ENCODE measurements at places on chromosomes 2 and 18. TPM values are rescaled to one million over a fixed set of nuclear protein-coding genes. Genes with fewer than 3 reads are reported as not detected.

Gene HOXD9
- 4.4 TPM for total RNA-seq

Gene AGFG1
- 68.2 TPM for total RNA-seq

Gene EGR4
- total RNA-seq = not detected

Gene ARHGAP15
- 3.1 TPM for total RNA-seq

Gene MYO7B
- 0.49 TPM for total RNA-seq

Gene RSAD2
- total RNA-seq = 1.7 TPM

Gene TEKT4
- not detected for total RNA-seq

Gene IAH1
- 46.4 TPM for total RNA-seq

Gene CRYBA2
- not detected for total RNA-seq

Gene EVA1A
- total RNA-seq = 1.3 TPM

Gene MARCHF4
- total RNA-seq = not detected

Gene ALK
- total RNA-seq = 0.08 TPM

Gene CPS1
- 0.55 TPM for total RNA-seq

- DNase-seq = no peak
These were observed 159.7 kb upstream of the CCDC195 start for GRCh38 chr2:224875841-224876240.

- no peak for DNase-seq
These were observed 162.0 kb downstream of the RTP5 start for GRCh38 chr2:242031481-242032019.

- DNase-seq = no peak
These were observed 2.9 kb downstream of the HOXD11 start for GRCh38 chr2:176109946-176110345.

- no peak for DNase-seq
These were observed 69.0 kb downstream of the KLHL29 start for GRCh38 chr2:23453836-23454460.

DNA sequence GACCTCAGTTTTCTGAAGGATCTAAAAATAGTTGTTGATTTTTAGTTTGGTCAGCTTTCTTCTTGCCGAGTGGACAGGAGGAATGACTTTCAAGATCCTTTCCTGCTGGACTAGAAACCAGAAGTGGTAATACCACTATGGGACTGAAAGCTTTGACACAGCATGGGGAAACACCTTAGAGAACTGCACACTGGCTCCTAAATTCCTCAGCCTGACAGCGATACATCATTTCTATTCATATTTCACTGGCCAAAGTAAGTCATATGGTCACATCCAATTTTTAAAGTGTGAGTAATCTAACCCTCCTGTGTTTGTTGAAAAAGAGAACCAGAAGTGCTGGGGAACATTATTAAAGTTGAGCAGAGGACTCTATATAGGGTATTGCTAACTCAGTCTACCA is 244.7 kb upstream of the MMADHC start:
- DNase-seq = no peak

GRCh38 chr2:21333684-21334083 is 209.9 kb downstream of the TDRD15 start:
- no peak for DNase-seq

DNA sequence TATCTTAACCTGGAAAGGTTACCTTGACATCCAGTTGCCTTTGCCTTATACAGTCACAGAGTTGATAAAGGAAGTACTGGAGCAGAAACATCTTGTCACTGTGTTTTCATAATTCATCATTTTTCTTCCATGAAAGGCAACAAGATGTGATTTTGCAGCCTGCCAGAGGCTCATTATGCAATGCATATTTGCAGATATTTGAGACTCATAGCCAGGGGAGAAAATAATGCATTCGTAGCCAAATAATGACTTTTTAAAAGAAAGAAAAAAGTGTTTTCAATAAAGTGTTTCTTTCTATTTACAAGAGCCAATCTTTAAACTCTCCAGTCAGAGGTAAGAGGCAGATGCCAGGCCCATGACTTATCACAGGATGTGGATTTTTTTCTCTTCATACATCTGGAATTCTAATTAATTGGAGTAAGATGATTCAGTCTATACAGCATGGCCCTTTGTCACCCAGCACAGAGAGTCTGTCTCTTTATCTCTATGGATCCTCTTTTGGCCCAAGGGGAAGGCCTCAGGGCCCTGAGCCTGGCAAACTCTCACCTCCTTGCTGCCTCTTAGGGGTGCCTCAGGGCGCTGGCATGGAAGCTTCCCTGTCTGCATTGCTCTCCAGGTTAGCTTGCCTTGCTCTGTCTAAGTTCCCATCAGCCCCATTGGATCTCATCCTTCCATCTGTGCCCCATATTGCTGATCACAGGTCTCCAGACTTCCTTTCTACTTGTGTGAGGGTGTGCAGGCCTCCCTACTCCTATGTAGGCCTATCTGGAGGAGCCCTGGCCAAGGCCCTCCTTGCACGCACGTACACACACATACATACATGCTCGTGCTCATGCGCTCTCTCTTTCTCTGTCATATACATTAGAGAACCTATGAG is 247.7 kb downstream of the TPGS2 start:
- DNase-seq = no peak

DNA sequence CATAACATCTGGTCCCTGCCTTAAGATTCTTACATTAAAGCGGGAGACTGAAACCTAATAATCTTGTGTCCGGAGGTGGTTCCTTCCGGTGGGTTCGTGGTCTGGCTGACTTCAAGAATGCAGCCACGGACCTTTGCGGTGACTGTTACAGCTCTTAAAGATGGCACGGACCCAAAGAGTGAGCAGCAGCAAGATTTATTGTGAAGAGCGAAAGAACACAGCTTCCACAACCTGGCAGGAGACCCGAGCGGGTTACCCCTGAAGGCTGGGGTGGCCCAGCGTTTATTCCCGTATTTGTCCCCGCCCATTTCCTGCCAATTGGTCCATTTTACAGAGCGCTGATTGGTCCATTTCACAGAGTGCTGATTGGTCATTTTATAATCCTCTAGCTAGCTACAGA is 122.3 kb upstream of the SIX2 start:
- DNase-seq = no peak

- DNase-seq = no peak
These were observed 104.4 kb upstream of the TWIST2 start for GRCh38 chr2:238743243-238744065.

- DNase-seq = no peak
These were observed 91.1 kb downstream of the INHBB start for GRCh38 chr2:120436885-120437603.

DNA sequence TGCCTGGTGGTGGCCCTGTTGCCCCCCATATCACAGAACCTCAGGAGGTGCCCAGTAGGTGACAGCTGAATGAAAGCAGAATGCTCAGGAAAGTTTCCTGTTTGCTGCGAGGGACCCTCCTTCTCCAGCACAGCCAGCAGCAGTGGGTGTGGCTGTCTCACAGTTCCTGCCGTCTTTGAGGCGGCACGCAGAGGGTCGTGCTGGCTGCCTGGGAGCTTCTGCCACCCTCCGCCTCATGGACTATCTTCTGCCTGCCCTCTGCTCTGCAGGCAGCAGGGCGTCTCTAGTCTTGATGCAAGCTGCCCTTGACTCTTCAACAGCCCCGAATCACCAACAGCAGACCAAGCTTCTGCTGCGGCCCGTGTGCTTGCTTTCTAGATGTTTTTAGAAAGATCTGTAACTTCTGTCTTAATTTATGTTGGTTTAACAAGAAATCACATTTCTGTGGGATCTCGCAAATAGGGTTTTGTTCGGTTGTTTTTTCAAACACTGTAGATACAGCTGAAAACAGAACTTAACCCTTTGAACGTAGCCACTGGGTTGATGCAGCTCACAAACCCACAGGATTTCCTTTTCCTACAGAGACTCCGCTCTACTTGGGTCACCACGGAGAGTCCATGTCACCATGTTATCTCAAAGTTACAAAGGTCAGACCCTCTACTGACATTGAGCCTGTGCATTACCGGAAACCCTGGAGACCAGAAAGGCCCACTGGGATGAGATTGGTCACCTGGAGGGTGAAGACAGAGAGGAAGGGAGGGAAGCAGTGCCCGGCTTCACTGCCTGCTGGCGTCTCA is 144.9 kb downstream of the ACOXL start:
- no peak for DNase-seq

GRCh38 chr2:232882085-232882484 is 12.0 kb downstream of the SNORC start:
- no peak for DNase-seq

DNA sequence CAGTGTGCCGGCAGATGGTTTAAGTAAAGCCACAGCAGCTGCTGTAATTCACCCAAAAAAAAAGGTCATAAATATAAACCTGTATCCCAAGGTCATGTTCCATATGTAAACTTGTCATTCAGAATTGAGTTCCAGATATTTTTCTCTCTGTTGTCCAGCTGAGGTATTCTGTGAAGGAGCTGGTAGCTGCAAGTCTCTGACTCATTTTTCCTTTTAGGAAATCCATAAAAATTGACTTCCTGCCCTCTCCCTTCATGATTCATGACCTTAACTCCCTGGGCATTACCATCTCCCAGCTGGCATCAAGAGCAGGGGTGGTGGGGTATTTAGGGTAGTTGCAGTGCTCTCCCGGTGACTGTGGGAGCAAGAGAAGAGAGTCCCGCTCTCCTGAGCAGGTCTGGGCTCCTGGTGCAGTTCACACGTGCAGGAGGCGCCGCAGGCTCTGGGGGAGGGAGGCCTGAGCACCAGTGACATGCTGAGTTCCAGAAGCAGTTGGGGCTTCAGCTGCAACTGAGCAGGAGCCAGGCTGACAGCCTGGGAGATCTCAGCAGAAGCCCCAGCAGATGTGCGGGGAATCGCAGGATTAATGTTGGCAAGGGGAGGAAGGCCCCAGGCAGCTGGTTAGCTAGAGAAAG is 192.6 kb downstream of the MGAT5 start:
- no peak for DNase-seq

DNA sequence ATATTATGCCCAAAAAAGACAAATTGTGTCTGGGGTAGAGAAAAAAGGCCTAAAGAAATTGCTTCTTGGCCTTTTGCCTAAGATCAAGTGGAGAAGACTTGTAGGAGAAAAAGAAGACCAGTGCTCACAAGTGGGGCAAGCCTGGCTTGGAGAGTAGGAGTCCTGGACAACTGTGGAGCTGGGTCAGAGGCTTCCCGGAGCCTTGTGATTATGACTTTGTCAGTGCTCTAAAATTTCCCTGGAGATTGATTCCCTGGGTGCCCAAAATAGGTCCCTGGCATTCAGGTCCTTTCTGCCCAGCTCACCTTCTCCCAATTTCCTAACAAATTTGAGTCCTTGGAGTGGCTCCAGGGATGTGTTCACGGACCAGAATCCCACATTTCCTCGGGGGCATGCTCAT is 787 bp upstream of the TRIM54 start:
- no peak for DNase-seq

DNA sequence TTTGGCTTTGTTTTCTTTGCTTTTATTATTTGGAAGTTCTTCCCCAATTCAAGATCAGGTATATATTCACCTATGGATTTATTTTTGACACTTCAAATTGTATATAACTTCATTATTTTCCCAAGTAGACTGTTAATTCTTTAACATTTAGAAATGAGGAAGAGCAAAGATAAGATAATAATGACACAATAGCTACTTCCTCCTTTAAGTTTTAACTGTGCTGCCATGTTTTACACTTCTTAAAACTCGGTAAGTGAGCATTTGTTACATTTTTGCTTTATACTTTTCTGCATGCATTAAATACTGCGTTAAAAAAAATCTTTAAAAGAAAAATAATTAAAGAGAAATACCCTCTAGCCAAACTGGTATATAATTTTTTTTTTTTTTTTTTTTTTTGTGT is 32.5 kb downstream of the SLC66A3 start:
- DNase-seq = no peak

GRCh38 chr2:220574038-220574437 is 946.6 kb downstream of the SLC4A3 start:
- no peak for DNase-seq

DNA sequence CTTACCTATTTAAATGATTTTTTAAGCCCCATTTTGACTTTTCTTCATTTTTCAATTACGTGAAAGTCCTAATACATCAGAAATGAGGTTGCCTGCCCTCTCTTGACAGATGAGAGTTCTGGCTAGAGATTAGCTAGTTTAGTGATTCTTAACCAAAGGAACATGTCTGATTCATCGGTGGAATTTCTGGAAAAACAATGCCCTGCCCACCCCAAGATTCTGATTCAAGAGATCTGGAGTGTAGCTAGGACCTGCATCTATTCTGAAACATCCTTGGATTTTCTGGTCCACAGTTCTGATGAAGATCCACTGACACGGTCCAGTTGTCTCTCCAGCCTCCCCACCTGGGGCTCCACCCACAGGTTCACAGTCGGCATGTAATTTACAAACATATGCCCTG is 111.2 kb downstream of the KLF7 start:
- no peak for DNase-seq

- DNase-seq = peak; percentile 83
These were observed 175.5 kb downstream of the AGAP1 start for GRCh38 chr2:235669269-235669831.

Data from psoas muscle (tissue), 8 donors.